DMS153 (cell line): ENCODE measurements at places on chromosomes 1 and 21.
A peak's percentile ranks its signal among the peaks of the same experiment; 100 is the strongest.

- peak; percentile 98 for DNase-seq
These were observed 10.9 kb downstream of the POMGNT1 start for GRCh38 chr1:46187106-46187869.

DNA sequence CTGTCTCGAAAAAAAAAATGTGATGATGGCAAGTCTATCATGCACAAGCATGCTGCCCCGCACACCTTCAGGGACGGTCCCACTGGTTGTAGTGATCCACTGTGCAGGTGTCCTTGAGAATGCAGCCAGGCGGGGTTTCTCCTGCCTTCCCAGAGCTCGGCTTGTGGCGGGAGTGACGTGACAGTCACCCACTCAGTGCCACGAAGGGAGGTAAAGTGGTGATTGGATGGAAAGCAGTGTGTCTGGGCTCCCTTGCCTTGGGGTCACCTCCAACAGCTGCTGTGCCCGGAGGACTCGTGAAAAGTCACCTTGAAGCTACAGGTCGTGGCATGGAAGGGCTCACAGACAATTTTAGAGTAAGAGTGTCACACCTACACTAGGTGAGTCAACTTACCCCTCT lies 33.5 kb upstream of the TRIM17 start:
- DNase-seq = no peak

DNA sequence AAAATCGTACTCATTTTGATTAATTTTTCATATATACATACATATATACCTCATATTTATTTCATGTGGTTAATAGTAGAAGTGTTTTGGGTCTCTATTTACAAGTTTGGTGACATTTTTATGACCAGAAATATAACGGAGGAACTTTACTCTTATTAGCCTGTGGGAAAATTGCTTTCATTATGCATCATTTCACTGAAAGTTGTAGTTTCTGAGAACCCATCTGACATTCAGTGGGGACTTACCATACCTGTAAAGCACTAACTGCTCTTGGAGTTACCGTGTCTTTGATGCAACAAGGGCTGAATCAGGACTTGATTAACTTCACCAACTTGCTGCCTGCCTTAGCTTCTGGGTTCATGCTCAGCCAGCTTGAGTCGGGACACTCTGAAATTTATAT lies 49.9 kb upstream of the ITPKB start:
- no peak for DNase-seq

DNA sequence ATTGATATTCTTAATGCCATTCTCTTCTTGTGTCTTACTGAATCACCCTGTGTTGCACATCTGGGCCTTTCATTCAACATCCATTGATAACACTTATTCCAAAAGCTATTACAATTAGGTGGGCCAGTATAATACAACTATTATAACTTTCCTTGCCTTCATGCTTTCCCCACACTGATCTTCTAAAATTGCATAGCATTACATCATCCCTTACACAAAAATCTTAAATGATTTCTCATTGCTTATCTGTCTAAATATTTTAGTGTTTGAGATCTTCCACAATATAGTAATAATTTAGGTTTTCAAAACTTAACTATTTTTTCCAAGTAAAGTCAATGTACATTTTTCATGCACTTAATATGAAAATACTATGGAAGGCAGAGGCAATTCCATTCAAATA lies 1634.1 kb downstream of the PLA2G4A start:
- no peak for DNase-seq

GRCh38 chr21:45998276-45998701 lies 16.7 kb downstream of the COL6A1 start:
- no peak for DNase-seq

GRCh38 chr1:156708218-156708661 lies 2.9 kb upstream of the CRABP2 start:
- no peak for DNase-seq
